ENCODE measurements at places on chromosomes 1 and 21.

DNA sequence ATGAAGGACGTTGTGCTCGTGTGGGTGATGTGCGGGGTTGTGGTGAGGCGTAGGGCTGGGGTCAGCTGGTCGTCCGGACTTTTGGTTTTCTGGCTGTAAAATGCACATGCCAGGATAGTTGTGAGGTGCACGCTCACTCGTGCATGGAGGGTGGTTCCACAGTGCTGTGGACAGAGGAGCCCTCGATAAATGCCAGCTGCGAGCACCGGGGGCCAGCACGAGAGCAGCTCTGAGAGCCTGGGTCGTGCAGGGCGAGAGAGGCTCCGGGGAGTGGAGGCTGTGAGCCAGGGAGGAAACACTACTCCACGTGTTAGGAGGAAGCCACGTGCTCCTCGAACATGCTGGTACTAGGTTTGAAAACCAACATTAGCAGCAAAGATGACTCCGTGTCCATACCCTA is 39.4 kb downstream of the COL18A1 start:
- no peak for DNase-seq

DNA sequence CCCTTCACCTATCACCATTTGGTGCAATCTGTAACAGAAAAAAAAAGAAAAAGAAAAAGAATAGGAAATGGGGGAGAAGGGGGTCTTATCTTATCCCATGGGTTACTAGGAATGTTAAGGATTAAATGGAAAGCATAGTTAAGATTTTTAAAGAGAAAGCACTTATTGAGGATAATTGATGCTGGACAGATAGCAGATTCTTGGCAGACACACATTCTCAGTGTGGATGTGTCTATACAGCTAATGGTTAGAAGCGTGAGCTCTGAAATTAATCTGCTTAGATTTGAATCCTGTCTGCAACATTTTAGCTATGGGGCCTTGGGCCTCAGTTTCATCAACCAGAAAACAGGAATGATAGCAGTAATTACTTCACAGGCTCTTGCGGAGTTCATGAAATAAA is 67.1 kb downstream of the SSBP3 start:
- DNase-seq: no peak

DNA sequence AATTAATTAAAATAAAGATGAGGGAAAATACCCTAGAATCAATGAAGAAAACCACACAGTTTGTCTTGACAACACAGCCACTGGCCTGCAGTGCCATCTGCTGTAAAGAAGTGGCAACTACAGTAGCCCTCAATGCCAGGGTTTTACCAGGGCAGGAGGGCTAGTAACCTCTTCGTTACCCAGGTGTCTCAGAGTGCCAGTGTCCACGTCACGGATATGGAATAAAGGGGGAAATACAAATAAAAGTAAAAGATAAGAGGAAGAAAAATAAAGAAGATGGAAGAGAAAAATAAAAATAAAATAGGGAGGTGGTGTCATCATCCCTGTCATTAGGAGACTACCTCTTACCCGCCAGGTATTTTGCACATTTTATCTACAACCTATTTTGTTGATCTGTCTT is 14.2 kb upstream of the SLC44A3 start:
- DNase-seq: no peak

GRCh38 chr1:174657411-174657810 is 209.6 kb downstream of the GPR52 start:
- no peak for DNase-seq

DNA sequence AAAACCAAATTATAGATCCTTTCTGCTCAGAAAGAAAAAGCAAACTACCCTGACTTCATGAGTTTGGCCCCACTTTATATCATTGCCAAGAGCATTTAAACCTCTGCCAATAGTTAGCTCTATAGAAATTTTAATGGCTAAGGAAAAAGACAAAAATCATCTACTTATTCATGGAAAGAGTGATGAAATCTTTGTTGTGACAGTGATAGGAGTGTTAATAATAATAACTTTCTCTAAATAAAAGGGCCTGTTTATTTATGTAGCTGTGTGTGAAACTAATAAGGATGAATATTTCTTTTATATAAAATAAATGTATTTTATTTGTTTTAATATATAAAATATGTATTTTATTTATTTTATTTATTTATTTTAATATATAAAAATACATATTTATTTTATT is 6.4 kb downstream of the CHODL start:
- no peak for DNase-seq

- DNase-seq: no peak
Measured at GRCh38 chr1:225940385-225941151, 452 bp downstream of the LEFTY2 start.

- no peak for DNase-seq
Measured at GRCh38 chr1:248736977-248737376, 18.6 kb downstream of the LYPD8 start.

GRCh38 chr21:41490330-41490729 is 17.6 kb downstream of the TMPRSS2 start:
- DNase-seq: no peak

DNA sequence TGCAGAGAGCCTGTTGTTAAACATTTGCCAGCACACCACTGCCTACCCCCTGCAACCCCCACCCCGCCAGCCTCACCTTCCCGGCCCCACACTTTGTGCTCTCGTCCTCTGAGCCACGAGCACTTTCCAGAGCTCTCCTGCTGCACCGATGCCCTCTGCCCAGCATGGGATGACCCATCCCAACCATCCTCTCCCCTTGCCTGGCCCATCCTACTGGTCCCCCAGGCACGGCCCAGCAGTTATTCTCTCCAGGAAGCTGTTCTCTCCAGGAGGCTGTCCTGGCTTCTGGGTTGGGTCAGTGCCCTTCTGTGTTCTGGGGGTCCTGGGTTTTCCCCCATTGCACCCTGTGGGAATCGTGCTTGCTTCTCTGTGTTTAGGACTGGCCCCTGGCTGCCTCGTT is 60.1 kb upstream of the ABCG1 start:
- DNase-seq: no peak

GRCh38 chr1:238334170-238334569 is 443.4 kb upstream of the ZP4 start:
- DNase-seq: no peak

DNA sequence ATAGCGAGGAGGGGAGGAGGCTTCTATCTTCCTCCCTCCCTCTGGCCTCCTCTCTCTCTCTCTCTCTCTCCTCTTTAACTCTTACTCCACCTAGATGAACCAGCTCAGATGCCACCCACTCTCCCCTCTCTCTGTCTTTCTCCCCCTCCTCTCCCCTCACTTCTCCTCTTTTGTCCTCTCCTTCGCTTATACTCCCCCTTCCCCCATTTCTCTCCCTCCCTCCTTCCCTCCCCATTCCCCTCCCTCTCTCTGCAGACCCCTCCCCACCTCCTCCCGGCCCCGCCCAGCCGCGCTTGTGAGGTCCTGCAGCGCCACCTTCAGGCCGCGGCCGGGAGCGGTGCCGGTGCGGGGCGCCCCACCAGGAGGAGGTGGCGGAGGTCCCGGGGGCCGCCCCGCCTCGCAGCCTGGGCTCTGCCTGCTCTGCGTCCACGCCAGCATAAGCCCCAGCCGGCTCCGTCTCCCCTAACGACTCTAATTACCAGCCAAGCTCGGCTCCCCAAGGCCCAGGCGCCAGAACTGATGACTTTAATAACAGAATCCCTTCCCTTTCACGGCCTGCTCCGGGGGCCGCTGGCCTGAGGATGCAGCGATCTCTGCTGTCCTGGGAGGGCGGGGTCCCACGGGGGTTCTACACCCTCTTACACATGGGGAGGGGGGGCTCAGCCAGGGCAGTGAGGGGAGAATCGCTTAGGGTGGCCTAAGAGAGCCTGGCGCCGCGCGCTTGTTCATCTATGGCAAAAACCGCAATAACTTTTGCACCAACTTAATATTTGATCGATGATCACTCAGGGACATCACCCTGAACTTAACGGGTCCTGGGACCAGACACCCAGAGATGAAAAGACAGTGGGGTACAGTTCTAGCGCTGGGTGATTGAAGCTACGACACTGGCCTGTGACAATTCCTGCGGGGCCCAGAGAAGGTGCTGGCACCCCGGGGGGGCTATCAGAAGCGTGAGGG is 637.3 kb downstream of the MATN1 start:
- DNase-seq: no peak

- no peak for DNase-seq
Measured at GRCh38 chr1:224781800-224782199, 147.7 kb upstream of the DNAH14 start.

DNA sequence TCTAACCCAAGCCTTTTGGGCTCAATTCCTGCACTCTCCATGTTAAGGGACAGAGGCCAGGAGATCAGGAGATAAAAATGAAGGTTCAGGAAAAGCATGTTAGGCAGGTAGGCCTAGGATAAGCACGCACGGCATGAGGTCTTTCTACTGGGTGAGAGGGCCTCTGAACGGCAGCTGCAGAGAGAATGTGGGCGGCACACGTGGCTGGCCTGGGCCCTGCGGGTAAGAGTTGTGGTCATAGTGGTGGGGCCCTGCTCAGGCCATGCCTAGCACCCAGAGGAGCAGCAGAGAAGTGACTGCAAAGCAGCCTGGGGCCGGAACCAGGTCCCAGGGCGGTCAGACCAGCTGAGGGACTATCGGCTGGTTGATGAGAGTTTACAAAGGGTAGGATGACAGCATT is 7.5 kb upstream of the FOXO6 start:
- DNase-seq: no peak

GRCh38 chr1:46618754-46619415 is 2.3 kb upstream of the MOB3C start:
- DNase-seq: no peak

DNA sequence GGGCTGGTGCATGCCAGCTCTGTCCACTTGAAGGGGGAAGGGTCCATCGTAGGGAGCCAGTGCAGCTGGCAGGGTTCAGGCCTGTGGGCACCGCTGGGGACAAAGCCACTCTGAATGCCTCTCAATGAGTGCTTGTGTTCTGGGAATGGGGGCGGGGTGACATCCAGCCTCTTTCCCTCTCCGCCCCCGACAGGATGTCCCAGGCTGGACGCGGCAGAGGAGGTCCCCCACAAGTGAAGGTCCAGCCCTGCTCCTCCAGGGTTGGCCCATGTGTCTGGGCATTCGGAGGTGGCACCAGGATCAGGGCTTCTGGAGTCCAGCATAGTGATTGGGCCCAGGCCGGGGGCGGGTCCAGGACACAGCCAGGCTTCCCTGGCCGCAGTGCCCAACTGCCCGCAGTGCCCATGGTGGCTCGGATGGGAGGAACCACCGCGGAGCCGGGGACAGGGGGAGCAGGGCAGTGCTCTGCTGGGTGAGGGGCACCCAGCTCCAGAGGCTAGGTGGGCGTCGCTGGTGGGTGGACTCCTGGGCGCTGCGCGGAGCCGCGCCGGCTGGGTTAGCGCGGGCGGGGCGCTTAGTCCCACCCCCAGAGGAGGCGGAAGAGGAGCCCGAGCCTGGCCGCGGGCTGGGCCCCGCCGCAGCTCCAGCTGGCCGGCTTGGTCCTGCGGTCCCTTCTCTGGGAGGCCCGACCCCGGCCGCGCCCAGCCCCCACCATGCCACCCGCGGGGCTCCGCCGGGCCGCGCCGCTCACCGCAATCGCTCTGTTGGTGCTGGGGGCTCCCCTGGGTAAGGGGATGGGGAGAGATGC is at the start of gene SHISA4:
TSS of gene SHISA4 (plus strand) at position 617 of the 808 bp plus-strand sequence. CDS start at position 714, 97 bp downstream.
- no peak for DNase-seq

- DNase-seq: no peak
Measured at GRCh38 chr1:237282208-237282783, 240.3 kb downstream of the RYR2 start.

- DNase-seq: no peak
Measured at GRCh38 chr1:54782588-54782987, 18.3 kb upstream of the PARS2 start.

GRCh38 chr1:39407510-39407895 is 83.9 kb upstream of the BMP8A start:
- DNase-seq: no peak

- no peak for DNase-seq
Measured at GRCh38 chr1:44630116-44630515, 44.2 kb downstream of the TMEM53 start.

- no peak for DNase-seq
Measured at GRCh38 chr1:5891736-5892135, 100.5 kb downstream of the NPHP4 start.

DNA sequence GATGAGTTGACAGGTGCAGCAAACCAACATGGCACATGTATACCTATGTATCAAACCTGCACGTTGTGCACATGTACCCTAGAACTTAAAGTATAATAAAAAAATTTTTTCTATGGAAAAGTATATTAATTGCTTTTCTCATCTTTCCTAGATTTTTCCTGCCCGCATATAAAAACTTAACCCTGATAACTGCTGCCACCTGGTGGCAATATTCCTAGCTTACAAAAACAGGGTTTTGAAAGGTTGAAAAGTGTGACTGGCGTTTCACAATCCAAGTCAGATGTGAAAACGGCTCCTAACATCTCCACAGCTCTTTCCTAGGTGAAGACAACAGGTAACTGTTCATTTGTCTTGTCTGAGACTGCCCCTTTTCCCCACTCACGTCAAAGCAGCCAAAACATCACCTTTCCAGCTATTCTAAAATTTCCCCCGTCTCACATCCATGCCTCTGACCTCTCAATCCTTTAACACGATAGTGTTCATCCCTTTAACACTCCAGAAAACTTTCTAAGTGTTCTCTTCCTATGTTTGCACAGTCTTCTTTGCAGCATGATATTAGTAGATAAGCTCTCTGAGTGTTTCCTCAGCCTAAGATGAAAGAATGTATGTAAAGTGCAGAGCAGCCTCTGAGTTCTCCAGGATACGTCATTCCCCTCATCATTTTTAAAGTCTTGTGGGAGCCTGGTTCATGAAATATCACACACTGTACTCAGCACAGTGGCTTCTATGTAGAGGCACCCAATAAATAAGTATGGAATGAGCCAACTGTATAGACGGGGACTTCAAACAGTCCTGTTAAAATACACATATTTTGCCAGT is 27.5 kb downstream of the OVGP1 start:
- DNase-seq: peak; percentile 10

DNA sequence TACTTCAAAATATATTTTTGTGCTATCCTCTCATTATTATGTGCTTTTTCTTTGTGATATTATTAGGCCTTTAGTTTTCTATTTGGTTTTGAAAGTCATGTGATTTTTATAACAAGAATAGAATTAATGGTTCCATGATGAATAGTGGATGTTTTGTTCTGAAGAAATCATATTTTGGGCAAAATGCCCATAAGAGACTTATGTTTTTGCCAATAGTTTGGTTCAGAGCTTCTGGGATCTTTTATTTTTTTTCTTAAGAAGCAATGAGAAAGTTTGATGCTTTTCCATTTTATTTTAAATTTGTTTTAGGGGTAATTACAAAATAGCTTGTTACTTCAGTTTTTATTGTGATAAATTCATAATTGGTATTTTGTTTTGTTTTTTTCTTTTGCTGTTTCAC is 49.8 kb downstream of the LYPLAL1 start:
- DNase-seq: no peak

GRCh38 chr1:20974069-20974468 is 187.0 kb upstream of the HP1BP3 start:
- DNase-seq: no peak

Measured in epithelial cell of proximal tubule (primary cell).